ENCODE measurements at places on chromosomes 11 and 22. TPM values are rescaled to one million over a fixed set of nuclear protein-coding genes. Genes with fewer than 3 reads are reported as not detected.

TMPRSS4 gene
- 20.9 TPM for total RNA-seq

BIRC2 gene
- total RNA-seq: 52.1 TPM

PPME1 gene
- 29.2 TPM for total RNA-seq

RTN4R gene
- total RNA-seq: 4.2 TPM

VPREB1 gene
- total RNA-seq: not detected

ARRB1 gene
- total RNA-seq: 33.1 TPM

OR5M3 gene
- total RNA-seq: not detected

INPP5J gene
- total RNA-seq: 5.9 TPM

Data from vagina (tissue), 2 donors.